ENCODE measurements at places on chromosomes 5 and 9. TPM values are rescaled to one million over a fixed set of nuclear protein-coding genes. Genes with fewer than 3 reads are reported as not detected.

NR2F1 gene
- 1.8 TPM for total RNA-seq

AQP7 gene
- 0.93 TPM for total RNA-seq

EQTN gene
- total RNA-seq, result 0.13 TPM

DNA sequence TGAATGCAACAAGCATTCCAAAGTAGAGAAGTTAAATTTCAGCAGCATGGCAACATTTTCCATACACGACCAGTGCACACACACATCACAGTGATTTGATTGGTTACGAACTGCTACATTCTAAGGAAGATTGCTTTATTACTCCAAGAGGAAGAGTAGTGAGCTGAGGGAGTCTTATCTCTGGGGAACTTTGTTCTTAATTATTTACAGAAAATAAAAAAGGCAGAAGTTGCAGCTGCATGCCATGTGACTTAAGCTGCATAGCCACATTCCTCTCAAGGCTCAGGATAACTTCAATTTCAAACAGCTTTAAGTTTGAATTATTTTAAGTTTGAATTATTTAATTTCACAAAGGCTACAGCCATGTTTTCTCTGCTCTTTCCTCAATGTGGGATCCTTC is 71.6 kb upstream of the HSPB3 start:
- no peak for DNase-seq

DNA sequence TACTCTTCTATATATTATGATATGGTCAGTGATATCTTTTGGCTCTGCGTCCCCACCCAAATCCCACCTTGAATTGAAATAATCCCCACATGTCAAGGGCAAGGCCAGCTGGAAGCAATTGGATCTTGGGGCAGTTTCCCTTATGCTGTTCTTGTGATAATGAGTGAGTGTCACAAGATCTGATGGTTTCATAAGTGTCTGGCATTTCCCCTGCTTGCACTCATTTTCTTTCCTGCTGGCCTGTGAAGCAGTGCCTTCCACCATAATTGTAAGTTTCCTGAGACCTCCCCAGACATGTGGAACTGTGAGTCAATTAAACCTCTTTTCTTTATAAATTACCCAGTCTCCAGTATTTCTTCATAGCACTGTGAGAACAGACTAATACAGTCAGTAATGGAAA is 45.0 kb upstream of the TNC start:
- no peak for DNase-seq

GRCh38 chr5:141695627-141696215 is 13.7 kb upstream of the ARAP3 start:
- DNase-seq, result peak; percentile 56

All from muscle of leg (tissue), 16 donors.